ENCODE measurements at places on chromosomes 7 and 10.

GRCh38 chr10:49180444-49180860, 7.7 kb downstream of the TMEM273 start:
- DNase-seq: no peak

GRCh38 chr7:30906515-30907240, 5.0 kb upstream of the AQP1 start:
- no peak for DNase-seq

GRCh38 chr10:86657011-86657395, 2.7 kb downstream of the OPN4 start:
- DNase-seq: no peak

- DNase-seq: no peak
These were observed 108.4 kb upstream of the UNC5B start for GRCh38 chr10:71103961-71104360.

GRCh38 chr7:20399521-20399920, 68.8 kb downstream of the ITGB8 start:
- no peak for DNase-seq

DNA sequence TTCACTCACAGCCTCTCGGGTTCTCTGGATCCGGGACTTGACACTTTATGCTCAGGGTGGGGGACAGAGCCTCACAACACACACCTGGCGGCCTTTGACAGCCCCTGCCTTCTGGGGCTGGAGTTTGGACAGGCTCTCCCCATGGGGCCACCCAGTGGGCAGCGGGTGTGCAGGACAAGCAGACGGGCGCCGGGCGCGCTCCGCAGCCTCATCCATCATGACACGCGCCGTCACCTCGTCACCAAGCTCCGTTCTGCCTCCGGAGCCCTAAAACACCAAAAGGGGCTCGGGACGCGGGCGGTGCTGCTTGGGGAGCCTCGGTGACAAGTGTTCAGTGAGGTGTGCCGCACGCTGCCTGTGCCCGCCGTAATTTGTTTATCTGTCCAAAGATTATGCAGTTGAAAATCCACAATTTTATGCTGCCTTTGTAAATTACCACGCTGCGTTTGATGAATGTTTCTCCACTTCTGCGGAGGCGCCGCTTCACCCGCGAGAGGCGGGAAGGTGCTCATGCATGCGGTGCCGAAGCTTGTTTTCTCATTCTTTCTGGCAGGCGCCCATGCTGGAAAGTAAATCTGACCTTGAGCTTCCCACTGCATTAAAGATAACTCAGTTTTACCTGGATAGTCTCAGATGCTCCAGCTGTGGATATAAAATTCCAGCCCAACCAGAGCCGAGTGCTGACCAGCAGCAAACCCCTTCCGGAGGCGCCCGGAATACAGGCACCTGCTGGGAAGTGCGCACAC, 6.2 kb downstream of the NKX6-2 start:
- no peak for DNase-seq

GRCh38 chr10:6583447-6583846, 3.4 kb upstream of the PRKCQ start:
- no peak for DNase-seq

- no peak for DNase-seq
These were observed 12.3 kb upstream of the ELN start for GRCh38 chr7:74015670-74016069.

- DNase-seq: no peak
These were observed 196.3 kb downstream of the LSM5 start for GRCh38 chr7:32293833-32294232.

DNA sequence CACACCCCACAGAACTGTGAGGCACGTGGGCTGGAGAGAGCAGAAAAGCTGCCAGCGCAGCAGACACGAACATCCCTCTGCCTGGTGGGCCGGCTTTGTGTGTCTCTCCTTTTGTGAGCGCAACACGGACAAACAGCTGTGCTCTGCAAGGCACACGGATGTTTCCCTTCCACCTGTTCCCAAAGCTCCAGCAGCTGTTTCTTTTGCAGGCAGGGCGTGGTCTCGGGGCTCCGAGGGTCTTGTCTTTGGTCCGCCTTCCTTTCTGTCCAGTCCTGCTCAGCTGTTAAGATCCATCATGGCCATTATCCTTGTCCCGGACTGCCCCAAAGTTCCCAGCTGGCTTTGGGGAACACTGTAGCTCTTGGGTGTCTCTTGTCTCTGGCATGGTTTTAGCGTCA, 32.7 kb upstream of the SH2B2 start:
- no peak for DNase-seq

DNA sequence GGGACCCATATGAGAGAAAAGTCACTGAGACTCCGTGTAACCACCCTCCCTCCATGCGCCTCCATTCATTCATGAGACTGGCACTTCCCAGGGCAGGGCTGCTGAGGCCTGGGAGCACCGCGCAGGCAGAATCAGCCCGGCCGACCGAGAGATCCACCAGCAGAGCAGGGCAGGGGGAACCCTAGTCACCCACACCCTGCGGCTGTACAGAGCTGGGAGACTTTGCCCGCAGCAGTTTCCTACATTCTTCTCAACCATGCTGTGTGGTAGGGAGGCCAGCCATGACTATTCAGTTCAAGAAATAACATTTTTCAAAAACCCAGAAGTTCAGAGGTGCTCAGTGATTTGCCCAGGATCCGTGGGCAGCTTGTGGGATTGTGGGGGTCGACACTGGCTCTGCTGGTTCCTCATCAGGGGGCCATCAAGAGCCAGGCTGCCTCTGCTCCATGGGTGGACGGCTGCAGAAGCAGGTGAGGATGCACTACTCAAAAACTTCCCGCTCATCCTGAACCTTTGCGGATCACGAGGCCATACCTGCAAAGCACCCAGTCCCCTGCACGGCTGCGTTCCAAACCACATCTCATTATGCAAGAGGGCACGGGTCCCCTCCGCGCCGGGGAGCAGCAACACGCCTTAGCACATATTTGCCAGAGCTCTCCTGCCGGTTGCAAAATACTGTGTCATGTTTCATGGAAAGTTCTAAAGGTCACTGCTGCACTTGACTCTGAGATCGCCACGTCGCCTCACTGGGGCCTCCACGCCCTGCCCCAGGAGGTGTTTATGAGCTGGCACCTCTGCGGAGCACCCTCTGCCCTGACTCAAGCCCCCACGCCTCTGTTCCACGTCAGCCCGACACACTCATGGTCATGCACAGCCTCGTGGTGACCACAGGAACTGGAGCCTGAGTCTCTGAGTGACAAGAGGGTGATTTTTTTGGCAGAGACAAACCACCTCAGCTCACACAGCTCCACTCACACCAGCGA, 132.0 kb downstream of the PRKAG2 start:
- no peak for DNase-seq

DNA sequence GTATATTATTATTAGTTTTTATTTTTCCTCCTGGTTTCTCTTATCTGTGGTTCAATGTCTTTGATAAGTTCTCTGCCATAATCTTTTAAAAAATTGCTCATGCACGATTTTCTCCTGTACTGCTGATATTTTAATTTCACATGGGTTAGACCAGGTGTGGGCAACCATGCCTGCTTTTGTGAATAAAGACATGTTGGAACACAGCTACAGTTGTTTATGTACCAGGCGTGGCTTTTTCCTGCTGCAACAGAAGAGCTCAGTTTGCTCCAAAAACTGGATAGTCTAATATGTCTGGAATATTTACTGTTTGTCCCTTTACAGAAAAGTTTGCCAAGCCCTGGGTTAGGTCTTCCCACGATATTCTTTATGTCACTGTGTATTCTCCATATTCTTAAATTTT, 105.2 kb downstream of the VWC2 start:
- DNase-seq: no peak

GRCh38 chr7:107809179-107809578, 6.2 kb upstream of the SLC26A3 start:
- DNase-seq: no peak

- no peak for DNase-seq
These were observed 517.5 kb downstream of the DNAJB6 start for GRCh38 chr7:157854066-157854891.

GRCh38 chr7:41122256-41122987, 580.5 kb downstream of the INHBA start:
- DNase-seq: no peak

DNA sequence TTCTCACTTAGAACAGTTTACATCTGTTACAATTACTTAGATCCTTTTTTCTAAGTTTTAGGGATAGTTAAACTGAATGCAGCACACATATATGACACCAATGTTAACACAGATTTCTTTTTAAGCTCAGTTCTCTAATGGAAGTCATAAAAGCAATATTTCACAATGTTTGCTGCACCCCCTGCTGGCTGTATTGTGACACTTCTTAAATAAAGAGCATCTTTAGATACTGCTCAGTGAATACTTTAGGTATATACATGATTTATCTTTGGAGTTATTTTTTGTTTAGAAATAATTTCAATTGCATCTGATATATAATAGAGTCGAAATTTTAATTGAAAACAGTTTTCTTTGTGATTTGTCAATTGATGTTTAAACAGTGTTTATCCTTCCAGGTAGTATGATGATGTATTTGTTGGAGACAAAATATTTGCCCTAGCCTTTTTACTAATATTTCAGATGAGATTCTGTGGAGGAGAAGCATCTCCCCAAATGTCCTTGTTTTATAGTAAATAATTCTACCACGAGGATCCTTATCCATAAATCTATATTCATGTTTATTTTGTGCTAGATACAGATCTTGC, 174.4 kb downstream of the ST7 start:
- DNase-seq: no peak

- DNase-seq: no peak
These were observed 18.9 kb upstream of the SEMA3D start for GRCh38 chr7:85205754-85206153.

GRCh38 chr10:77582710-77583115, 54.9 kb downstream of the KCNMA1 start:
- DNase-seq: no peak

DNA sequence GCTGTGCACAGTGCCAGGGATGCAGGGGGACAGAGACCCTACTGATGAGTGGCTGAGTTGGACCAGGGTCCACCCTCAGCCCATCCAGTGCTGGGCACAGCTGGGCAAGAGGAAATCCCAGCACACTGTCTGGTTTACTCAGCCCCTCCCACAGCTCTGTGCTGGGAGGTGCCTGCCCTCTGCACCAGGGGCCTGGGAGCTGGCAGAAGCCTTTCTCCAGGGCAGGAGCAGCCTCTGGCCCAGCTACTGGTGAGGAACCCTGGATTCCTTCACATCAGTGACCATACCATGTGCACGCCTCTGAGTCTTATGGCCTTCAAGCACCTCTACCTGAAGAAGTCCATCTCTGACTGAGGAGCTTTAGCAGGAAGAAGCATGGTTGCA, 25.9 kb upstream of the C10orf71 start:
- DNase-seq: no peak

DNA sequence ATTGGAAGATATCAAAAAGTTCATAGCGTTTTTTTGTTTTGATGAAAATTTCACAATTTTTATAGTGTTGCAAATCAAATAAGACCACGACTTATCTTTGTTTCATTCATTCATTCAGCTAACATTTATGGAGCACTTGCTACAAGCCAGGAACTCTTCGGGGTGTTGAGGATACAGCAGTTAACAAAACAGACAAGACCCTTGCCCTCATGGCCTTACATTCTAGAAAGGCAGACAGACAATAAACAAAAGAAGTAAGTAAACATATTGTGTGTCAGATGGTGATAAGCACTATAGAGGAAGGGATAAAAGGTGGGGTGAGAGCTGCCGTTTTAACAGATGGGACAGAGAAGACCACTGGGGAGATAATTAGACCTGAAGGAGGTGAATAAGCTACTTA, 41.6 kb upstream of the GSAP start:
- no peak for DNase-seq

- DNase-seq: no peak
These were observed 20.9 kb upstream of the SMC3 start for GRCh38 chr10:110546499-110547110.

DNA sequence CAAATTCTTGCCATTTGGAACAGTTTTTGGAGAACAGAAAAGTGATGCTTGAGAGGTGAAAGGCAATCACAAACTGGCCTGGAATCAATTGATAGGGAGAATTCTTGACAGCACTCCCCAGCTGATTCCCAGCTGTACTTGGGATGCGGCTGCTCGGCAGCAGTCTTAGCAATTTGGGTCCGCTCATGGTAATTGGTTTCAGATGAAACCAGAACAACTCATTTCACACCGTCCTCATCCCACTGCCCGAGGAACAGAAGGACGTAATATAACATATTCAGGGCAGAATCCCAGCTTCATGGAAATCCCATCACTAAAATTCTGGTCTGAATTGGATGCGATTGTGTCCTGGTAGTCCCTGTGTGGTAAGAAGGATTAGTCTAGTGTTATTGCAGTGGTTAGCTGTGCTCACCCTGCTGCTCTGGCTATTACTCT, 223.3 kb upstream of the FERD3L start:
- DNase-seq: no peak

DNA sequence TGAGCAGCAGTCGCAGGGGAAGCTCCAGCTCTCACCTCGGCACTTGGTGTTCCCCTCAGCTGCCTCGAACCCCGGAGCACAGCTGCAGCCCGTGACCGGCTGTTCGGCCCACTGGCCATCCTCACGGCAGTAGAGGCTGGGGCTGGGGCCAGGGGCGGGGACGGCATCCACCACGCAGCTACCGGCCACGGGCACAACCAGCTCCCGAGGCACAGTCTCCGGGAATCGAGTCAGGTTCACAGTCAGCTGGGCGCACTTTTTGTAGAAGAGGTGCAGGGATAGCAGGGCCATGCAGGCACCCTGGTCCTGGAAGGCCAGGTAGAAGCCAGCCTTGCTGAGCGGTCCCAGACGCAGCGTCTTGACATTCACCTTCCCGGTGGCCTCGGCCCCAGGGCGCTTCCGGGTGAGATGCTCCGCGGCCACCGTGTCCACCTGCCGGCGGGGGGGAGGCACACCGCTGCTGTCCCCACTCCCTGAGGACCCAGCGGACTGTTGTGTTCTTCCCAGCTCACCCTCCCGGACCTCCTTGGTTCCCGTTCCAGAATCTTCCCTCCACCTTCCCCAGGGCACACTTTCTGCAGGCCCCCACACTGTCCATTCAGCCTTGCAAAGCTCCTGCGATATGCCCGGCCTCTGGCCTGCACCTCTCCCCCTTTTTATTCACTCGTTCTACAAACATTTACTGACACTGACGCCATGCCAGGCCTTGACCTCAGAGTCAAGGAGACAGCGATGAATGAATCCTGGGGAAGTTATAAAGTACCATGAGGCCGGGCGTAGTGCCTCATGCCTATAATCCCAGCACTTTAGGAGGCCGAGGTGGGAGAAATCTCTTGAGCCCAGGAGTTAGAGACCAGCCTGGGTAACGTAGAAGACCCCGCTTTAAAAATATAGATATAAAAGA, 4.8 kb downstream of the EPHB4 start:
- no peak for DNase-seq

DNA sequence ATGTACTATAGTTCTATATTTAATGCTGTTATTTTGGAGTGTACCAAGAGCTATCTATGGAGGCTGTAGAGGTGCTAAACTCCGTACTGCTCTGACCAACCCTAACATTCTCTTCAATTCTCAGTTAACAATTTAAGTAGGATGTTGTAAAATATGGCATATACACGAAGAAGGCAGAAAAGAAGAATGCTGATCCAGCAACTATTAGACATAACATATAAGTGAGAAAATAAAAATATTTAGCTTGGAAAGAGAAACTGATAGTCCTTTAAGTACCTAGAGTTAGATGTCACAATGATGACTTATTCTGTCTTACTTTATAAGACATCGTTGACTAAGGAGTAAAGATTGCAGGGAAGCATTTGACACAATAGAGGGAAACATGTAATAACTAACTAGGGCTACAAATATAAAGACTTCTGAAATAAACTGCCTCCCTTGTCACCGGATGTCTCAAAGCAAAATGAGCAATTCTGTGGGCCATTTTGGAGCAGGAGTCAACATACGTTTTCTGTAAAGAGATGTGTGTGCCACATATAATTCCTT, 159.5 kb downstream of the CPEB3 start:
- no peak for DNase-seq

- no peak for DNase-seq
These were observed 3.1 kb downstream of the PTEN start for GRCh38 chr10:87866412-87866974.

All from activated CD8-positive, alpha-beta memory T cell treated with anti-CD3 and anti-CD28 coated beads for 1 hour (primary cell).